ENCODE measurements at places on chromosomes 16 and 17. TPM values are rescaled to one million over a fixed set of nuclear protein-coding genes. Genes with fewer than 3 reads are reported as not detected.

Gene PTGES3L
- 0.93 TPM for polyA plus RNA-seq

GRCh38 chr17:73066148-73066884 lies 26.2 kb downstream of the SLC39A11 start:
- no peak overlapping the region for H3K27ac ChIP-seq
- no peaks in the 10 kb centered on the region for H3K27me3 ChIP-seq
- H3K4me1 ChIP-seq = no peaks in the 10 kb centered on the region
- H3K4me3 ChIP-seq = no peak overlapping the region

DNA sequence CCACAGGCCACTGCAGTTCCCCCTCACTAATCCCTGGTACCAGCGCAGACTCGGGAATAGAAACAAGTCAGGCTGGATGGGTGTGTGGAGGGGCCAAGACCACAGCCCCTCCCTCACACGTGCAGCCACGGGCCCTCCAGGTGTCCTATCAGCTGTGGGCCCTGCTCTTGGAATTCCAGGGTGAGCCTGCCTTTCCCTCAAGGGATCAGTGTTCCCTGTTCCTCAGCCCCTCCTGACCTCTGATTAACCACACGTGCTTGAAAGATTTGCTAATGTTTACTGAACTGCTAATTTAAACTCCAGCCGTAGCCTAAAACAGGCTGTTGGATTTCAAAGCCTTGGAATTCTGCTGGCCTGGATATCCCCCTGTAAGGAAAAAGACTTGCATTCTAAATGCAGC lies 146.4 kb downstream of the SOCS1 start:
- no peaks in the 10 kb centered on the region for H3K27me3 ChIP-seq
- no peaks in the 10 kb centered on the region for H3K36me3 ChIP-seq
- DNase-seq = no peak
- H3K4me3 ChIP-seq = no peak overlapping the region
- peaks cover 17% of the 10 kb centered on the region for H3K4me1 ChIP-seq

DNA sequence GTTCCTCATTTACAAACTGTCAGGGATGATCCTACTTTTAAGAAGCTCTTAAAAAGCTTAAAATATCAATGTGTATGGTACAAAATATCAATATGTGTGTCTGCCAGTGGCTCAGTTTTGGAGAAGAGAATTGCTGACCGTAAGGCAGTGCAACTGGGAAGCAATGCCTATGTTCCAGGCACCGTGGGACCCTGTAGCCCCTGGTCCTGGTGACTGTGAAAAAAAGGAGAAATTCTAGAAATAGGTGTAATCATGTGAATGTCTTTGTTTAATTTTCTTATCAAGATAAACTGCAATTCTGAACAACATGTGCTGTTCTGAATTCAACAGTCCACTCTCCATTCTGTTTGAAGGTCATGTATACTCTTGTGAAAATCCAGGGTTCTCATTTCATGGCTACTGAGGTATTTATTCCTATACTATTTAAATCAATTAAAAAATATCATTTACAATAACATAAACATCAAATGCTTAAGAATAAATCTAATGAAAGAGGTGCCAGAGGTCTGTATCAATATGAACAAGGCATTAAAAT lies 9.4 kb upstream of the HP start:
- H3K36me3 ChIP-seq = no peaks in the 10 kb centered on the region
- H3K4me3 ChIP-seq = no peak overlapping the region
- DNase-seq = no peak
- H3K27me3 ChIP-seq = no peaks in the 10 kb centered on the region
- peaks cover 14% of the 10 kb centered on the region for H3K4me1 ChIP-seq

Gene SOST
- not detected for polyA plus RNA-seq

DNA sequence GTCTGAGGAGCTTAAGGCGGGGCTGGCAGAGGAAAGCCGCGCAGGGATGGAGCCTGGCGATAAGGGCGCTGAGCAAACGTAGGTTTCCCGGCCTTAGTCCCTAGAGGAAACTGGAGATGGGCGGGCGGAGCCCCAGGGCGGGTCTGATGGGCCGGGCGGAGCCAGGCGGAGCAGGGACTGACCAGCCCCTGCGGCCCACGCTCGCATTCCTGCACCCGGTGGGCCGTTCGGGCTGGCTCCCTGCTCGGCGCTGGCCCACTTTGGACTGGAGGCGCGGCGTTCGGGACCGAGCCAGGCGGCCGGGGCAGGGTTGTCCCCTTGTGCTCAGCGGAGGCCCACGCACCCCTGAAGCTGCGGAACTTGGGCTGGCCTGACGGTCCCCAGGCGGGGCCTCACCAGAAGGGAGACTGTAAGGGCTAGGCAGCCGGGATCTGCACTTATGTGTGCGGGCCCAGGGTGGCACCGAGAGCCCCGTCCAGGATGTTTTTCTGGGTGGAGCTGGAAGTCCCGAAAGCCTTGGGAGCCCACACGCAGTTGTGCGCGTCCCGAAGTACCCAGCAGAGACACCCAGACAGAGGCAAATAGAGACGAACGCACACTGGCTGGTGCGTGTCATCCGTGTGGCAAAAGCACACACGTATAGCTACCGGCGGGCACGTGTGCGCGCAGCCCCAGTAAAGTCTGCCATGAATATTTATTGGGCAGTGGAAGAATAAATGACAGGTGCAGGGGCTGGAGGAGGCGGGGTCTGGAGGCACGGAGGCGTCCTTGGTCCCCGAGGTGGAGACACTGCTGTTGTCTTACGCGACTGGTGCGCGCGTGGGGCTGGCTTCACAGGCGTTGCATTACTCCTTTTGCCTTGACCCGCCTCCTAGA lies 1.4 kb downstream of the PYDC1 start:
- peaks cover 25% of the 10 kb centered on the region for H3K4me1 ChIP-seq
- peaks cover 26% of the 10 kb centered on the region for H3K27me3 ChIP-seq
- H3K27ac ChIP-seq = peak overlapping the region; percentile 25
- no peaks in the 10 kb centered on the region for H3K36me3 ChIP-seq

DNA sequence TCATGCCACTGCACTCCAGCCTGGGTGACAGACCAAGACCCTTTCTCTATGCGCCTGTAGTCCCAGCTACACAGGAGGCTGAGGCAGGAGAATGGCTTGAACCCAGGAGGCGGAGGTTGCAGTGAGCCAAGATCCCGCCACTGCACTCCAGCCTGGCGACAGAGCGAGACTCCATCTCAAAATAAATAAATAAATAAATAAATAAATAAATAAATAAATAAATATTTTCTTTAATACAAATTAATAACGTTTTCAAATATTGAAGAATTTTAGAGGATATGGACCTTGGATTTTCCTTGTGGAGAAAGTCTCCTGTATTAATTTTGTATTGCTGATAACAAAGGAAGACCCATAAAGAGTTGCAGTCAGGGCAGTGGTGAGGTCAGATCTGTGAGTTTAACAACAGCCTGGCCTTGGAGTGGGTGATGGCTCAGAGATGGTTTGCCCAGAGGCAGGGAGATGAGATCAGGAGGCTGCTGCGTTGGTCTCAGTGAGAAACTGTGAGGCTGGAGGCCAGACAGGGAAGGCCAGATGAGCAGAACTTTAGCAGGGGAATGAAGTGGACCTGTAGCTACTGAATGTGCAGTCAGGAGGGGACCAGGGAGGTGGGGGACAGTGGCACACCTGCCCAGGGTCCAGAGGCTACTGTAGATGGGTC lies 4.4 kb upstream of the ASGR1 start:
- no peak overlapping the region for H3K27ac ChIP-seq
- no peaks in the 10 kb centered on the region for H3K36me3 ChIP-seq
- no peaks in the 10 kb centered on the region for H3K27me3 ChIP-seq

Gene ITGAD
- polyA plus RNA-seq = 1.2 TPM

- peaks cover 5% of the 10 kb centered on the region for H3K4me1 ChIP-seq
- H3K27me3 ChIP-seq = no peaks in the 10 kb centered on the region
- DNase-seq = peak; percentile 64
- peaks cover 35% of the 10 kb centered on the region for H3K36me3 ChIP-seq
Observed at GRCh38 chr17:514584-514983, 162.0 kb upstream of the RPH3AL start.

- no peaks in the 10 kb centered on the region for H3K27me3 ChIP-seq
- no peak for DNase-seq
- no peaks in the 10 kb centered on the region for H3K36me3 ChIP-seq
- no peak overlapping the region for H3K4me3 ChIP-seq
- H3K27ac ChIP-seq = no peak overlapping the region
Observed at GRCh38 chr16:64543441-64543840, 578.4 kb downstream of the CDH11 start.

Gene IQCK
- polyA plus RNA-seq = 4.5 TPM

DNA sequence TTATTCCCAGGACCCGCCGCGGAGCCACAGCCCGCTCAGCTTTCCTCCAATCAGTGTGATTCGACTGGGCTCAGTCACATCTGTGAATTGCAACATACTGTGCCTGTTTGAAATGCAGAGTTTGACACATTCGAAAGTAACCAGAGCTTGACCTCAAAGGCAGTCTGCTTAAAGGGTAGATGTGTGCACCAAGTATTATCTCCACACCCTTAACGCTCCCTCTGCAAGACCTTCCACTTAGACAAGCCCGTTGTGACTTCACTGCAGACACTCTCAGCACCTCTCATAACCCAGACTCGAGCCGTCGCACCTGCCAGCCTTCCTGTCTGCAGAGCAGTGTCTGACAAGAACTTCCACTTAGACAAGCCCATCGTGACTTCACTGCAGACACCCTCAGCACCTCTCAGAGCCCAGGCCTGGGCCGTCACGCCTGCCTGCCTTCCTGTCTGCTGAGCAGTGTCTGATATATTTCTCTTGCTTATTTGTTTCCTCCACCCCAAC lies 3.7 kb downstream of the KLHDC4 start:
- no peak overlapping the region for H3K4me3 ChIP-seq
- no peak for DNase-seq
- H3K27me3 ChIP-seq = no peaks in the 10 kb centered on the region
- no peak overlapping the region for H3K27ac ChIP-seq
- H3K36me3 ChIP-seq = peaks cover 52% of the 10 kb centered on the region

GRCh38 chr17:539766-540165 lies 174.9 kb downstream of the VPS53 start:
- H3K4me1 ChIP-seq = peaks cover 31% of the 10 kb centered on the region
- no peak overlapping the region for H3K4me3 ChIP-seq
- no peak for DNase-seq
- H3K27me3 ChIP-seq = no peaks in the 10 kb centered on the region

- H3K27ac ChIP-seq = no peak overlapping the region
- peak; percentile 69 for DNase-seq
- H3K27me3 ChIP-seq = no peaks in the 10 kb centered on the region
- no peaks in the 10 kb centered on the region for H3K36me3 ChIP-seq
- no peaks in the 10 kb centered on the region for H3K4me1 ChIP-seq
- H3K4me3 ChIP-seq = no peak overlapping the region
Observed at GRCh38 chr16:63998-64913, 8.2 kb downstream of the RHBDF1 start.

GRCh38 chr17:60293580-60294335 lies 98.2 kb downstream of the USP32 start:
- H3K36me3 ChIP-seq = no peaks in the 10 kb centered on the region
- H3K4me1 ChIP-seq = no peaks in the 10 kb centered on the region
- no peak overlapping the region for H3K27ac ChIP-seq
- no peaks in the 10 kb centered on the region for H3K27me3 ChIP-seq
- no peak for DNase-seq
- no peak overlapping the region for H3K4me3 ChIP-seq

DNA sequence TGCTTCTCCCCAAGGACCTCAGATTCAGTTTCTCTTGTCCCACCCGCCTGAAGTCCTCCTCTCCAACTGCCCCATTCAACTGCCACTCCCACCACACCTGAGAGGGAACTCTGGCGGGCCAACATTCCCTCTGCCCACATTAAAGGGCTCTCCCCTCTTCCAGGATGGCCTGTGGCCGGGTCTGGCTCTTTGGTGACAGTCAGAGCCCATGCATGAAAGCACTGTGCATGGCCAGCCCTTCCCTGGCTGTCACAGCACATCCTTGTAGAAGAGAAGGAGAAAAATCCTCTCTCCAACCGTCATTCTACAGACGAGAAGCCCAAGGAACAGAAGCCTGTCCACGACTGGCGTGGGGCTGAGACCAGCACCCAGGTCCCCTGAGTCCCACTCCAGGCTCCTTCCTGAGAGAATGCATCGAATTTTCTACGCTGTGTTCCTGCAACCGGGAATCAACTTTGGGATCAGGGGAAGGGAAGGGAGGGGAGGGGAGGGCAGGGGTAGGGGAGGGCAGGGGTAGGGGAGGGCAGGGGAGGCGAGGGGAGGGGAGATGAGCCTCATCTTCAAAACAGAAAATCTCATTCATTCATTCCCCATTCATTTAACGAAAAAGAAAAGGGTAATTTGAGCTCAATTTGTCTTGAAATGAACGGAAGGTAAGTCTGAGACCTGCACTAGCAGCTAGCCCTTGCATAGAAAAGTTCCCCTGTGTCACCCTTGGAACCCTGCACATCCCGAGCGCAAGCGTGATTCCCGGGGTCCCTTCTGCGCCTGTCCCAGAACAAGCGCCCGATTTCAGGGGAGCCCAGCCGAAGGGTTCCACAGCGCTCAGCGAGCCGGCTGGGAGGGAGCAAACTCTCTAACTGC lies at the start of gene ABCC12:
ABCC12 (minus strand) TSS at position 68 of the 864 bp plus-strand sequence. CDS start 9,569 bp downstream, outside the sequence.
- no peak within 1 kb of the TSS for H3K4me3 ChIP-seq
- H3K4me1 ChIP-seq = peaks cover 7% of the 10 kb centered on the region
- H3K36me3 ChIP-seq = no peaks in the 10 kb centered on the region
- H3K27me3 ChIP-seq = no peaks in the 10 kb centered on the region
- no peak for DNase-seq
- no peak within 1 kb of the TSS for H3K27ac ChIP-seq

DNA sequence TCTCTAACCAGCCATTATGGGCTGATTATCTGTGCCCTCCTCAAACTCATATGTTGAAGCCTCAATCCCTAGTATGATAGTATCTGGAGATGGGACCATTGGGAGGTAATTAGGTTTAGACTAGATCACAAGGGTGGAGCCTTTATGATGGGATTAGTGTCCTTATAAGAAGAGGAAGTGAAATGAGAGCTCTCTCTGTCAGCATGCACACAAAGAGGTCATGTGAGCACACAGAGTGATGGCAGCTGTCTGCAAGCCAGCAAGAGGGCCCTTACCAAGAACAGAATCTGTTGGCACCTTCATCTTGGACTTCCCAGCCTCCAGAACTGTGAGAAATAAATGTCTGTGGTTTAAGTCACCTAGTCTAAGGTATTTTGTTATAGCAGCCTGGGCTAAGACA lies 101.9 kb downstream of the PCTP start:
- H3K4me1 ChIP-seq = no peaks in the 10 kb centered on the region
- H3K27ac ChIP-seq = no peak overlapping the region
- no peaks in the 10 kb centered on the region for H3K36me3 ChIP-seq
- no peaks in the 10 kb centered on the region for H3K27me3 ChIP-seq

- DNase-seq = no peak
- peaks cover 68% of the 10 kb centered on the region for H3K36me3 ChIP-seq
Observed at GRCh38 chr17:50358177-50358576, 12.3 kb downstream of the XYLT2 start.

- no peak overlapping the region for H3K27ac ChIP-seq
- H3K27me3 ChIP-seq = peaks cover 8% of the 10 kb centered on the region
- H3K4me1 ChIP-seq = peaks cover 16% of the 10 kb centered on the region
- no peak overlapping the region for H3K4me3 ChIP-seq
Observed at GRCh38 chr17:28470266-28470913, 3.1 kb upstream of the SLC13A2 start.

GRCh38 chr16:85751698-85752501 lies 1.0 kb upstream of the C16orf74 start:
- H3K27me3 ChIP-seq = peaks cover 15% of the 10 kb centered on the region
- H3K4me3 ChIP-seq = no peak overlapping the region
- H3K27ac ChIP-seq = no peak overlapping the region
- peaks cover 87% of the 10 kb centered on the region for H3K4me1 ChIP-seq
- no peak for DNase-seq
